ENCODE measurements at places on chromosomes 12 and 14. TPM values are rescaled to one million over a fixed set of nuclear protein-coding genes. Genes with fewer than 3 reads are reported as not detected.

The SLC5A8 gene
- total RNA-seq, result not detected

GRCh38 chr12:101616027-101616494 is 21.3 kb downstream of the MYBPC1 start:
- DNase-seq, result peak; percentile 22

The GPR162 gene
- 2.6 TPM for total RNA-seq

GRCh38 chr14:22012452-22012851 is 338.8 kb upstream of the OR4E1 start:
- no peak for DNase-seq

DNA sequence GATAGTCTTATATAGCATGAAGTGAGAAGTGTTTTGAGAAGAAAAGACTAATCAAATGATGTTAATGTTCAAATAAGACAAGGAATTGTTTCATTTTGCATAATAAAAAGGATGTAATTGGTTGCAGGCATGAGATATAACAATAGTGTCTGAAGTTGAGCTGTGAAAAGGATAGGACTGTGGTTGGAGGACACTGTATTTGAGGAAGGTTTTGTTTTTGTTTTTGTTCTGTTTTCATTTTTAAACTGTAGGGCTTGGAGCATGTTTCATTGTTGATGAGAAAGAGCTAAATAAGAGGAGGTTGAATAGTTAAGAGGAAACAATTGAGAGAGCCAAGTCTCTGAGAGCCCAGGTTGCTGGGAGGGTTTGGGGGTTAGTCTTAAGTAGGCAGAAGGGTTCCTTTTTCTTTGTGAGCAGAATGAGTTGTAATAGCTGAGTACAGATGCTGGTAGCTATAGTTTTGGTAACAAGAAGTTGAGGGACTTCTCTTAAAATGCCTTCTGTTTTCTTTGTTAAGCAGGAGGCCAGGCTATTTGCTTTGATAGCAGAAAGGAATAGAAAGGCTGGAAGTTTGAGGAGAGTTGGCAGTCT is 58.4 kb downstream of the CCDC91 start:
- no peak for DNase-seq

The KRT4 gene
- not detected for total RNA-seq

GRCh38 chr12:79841878-79842265 is 93.0 kb downstream of the PPP1R12A start:
- no peak for DNase-seq

- no peak for DNase-seq
Observed at GRCh38 chr12:107306141-107306659, 212.9 kb upstream of the CRY1 start.

GRCh38 chr12:70840656-70841350 is 79.7 kb downstream of the PTPRR start:
- DNase-seq, result no peak

GRCh38 chr14:76811561-76811960 is 1.1 kb downstream of the ANGEL1 start:
- DNase-seq, result peak; percentile 2

DNA sequence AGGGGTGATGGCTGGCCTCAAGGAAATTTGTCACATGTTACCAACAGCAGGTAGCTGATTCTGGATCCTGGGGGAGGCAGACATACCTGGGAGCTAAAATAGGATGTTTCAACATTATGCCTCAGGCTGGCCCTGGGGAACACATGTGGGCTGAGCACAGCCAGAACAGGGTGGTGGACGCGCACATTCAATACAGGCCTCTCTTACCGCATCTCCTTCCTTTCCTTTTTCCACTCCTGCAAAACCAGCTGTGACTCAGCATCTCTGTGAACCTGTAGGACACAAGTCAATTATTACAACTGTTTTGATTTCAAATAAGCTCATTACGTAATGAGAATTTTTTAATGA is 61.0 kb downstream of the NT5DC3 start:
- DNase-seq, result peak; percentile 48

- DNase-seq, result no peak
Observed at GRCh38 chr14:77541905-77542304, 43.3 kb upstream of the ISM2 start.

The RPL10L gene
- total RNA-seq, result 0.43 TPM

GRCh38 chr12:55636116-55636655 is 506 bp upstream of the OR10P1 start:
- DNase-seq, result no peak

GRCh38 chr14:28577187-28577586 is 189.4 kb upstream of the FOXG1 start:
- DNase-seq, result no peak

- DNase-seq, result no peak
Observed at GRCh38 chr14:92923744-92924103, 774 bp downstream of the CHGA start.

The DCAF11 gene
- 45.1 TPM for total RNA-seq

DNA sequence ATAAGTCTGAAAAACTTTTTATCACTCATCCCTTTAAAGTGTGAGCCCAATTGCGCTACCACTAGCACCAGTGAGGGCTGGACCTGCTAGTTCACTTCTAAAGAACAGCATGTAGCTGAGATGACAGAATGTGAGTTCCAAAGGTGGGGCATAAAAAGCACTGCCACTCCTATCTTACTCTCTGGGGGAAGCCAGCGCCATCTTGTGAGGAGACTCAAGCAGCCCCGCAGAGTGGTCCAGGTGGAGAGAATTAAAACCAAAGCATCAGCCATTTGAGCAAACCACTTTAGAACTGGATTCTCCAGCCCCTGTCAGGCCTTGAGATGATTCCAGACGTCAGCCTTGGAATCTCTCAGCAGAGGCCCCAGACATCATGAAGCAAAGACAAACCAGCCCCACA is 39.9 kb downstream of the TMEM132D start:
- DNase-seq, result no peak

DNA sequence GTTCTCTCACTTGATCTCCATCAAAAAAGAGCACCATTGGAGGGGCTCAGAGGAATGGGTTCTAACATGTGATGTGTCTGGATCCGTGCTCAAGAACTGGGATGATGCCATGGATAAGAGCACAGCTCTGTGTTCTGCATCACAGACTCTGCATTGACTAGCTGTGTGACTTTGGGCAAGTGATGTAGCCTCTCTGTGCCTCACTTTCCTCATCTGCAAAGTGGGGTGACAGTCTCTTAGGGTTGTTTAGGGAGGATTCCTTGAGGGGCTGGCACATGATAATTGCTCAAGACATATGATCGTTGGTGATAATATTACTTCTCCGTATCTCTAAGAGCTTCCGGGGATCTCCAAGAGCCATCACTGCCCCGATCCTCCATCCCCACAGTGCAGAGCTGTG is 202.3 kb downstream of the CHST11 start:
- DNase-seq, result no peak

DNA sequence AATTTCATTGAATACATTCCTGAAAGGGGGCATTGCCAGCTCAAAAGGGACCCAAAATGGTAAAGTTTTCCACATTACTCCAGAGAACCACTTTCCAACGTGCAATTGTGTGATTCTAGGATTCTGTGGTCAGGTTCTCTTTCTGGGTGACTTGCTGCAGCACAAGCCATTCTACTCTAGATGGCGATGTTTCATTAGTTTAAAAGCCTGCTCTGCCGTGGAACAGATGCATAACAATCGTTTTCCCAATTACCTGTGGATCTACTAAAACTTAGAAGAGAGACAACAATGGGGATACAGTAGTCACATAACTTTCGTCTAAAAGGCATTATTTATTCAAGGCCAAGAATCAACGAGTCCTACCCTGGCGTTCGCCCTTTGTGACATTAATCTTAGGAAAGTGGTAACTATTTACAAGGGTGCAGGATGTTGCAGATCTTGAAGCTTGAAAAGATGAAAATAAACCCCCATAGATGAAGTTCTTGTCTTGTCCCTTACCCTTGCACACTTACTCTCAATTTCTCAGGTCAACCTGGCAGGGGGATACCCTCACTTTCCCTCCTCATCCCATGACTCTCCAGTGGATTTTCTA is 400.9 kb downstream of the SNAPC1 start:
- peak; percentile 47 for DNase-seq
